ENCODE measurements at places on chromosomes 16 and 17. TPM values are rescaled to one million over a fixed set of nuclear protein-coding genes. Genes with fewer than 3 reads are reported as not detected.
A peak's percentile ranks its signal among the peaks of the same experiment; 100 is the strongest.

DNA sequence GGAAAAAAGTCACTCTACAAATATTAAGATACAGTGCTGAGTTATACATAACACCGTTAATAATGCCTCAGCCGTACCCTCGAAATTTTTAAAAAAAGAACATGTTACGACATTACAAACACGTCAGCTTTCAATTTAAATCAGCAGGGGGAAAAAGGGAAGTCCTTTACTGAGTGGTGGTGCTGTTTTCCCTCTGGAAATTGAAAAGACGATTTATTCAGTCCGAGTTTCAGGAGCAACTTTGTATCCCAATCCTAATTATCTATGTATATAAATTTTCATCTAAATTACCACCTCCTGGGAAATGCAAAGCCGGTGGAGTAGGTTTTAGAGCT lies 1.3 kb downstream of the NETO2 start:
- peak; percentile 2 for DNase-seq

DNA sequence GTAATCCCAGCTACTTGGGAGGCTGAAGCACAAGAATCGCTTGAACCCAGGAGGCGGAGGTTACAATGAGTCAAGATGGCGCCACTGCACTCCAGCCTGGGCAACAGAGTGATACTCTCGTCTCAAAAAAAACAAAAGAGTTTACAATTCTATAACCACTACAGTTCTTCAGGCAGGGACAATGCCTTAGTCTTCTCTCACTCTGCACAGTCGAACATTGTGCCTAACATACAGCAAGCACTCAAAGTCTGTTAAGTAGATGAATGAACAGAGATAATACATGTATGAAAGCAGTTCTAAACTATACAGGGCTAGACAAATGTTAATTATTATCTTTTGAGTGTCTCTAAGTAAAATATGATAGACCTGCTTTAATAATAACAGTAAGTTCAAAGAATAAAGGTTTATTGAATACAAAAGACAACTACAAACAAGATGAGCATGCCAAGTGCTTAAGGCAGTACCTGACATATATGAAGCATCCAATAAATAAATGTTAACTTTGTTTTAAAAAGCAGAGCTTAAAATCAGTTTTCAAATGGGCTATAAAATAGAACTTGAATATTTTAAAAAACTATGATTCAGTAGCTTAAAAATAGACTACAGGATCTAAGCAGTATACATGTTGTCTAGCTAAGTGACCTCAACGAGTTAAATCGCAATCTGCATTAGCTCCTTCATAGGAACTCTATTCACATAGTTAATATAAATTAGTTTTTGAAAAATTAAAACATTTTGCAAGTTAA lies 19.3 kb downstream of the INTS2 start:
- no peak for DNase-seq

GRCh38 chr16:81469710-81470535 lies 25.3 kb downstream of the CMIP start:
- peak; percentile 70 for DNase-seq

GRCh38 chr17:41972571-41973407 lies 6.2 kb downstream of the CNP start:
- no peak for DNase-seq

DNA sequence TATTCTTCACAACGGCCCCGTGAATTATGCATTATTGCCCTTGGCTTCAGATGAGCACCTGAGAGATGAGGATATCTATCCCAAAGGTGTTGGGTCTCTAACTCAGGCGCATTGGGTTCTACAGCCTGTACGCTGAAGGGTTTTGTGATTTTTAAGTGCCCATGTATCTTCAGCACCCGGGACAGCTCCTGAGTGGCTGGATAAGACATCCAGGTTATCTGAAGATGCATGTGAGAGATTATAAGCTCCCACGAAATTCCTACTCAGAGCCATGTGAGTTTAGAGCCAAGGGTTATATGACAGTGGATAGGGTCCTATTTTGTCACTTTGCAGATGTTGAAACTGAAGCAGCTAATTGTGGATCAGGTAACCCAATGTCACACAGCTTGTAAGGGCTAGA lies 612.3 kb upstream of the EEF2KMT start:
- no peak for DNase-seq

DNA sequence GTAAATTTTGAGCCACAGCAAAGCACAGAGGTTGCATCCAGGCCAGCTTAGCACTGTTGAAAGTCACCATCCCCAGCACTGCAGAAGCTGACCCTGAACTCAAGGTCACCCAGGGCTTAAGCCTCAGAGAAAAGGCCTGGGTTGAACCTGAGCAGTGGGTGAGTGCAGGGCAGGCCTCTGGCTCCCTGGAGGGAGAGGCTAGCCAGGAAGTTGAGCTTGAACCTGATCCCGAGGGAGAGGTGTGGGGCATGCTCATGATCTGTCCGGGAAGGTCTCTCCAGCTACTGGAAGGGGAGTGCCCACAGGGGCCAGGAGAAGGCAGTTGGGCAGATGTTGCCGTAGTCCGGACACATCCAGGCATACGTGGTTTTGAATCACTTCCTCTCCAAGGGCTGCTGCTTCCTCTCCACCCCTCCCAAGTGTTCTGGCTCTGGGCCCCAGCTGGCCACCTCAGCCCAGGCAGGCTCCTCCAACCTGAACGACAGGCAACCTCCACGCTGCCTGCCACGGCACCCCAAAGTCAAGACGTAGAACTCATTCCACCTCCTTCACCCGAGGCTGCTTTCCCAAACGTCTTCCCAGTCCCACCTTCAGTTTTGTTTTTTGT lies 18.4 kb downstream of the CARHSP1 start:
- DNase-seq, result no peak

GRCh38 chr17:39485555-39485954 lies 24.3 kb downstream of the CDK12 start:
- DNase-seq, result no peak

GRCh38 chr17:47695429-47696376 lies 1.7 kb downstream of the TBKBP1 start:
- no peak for DNase-seq

DNA sequence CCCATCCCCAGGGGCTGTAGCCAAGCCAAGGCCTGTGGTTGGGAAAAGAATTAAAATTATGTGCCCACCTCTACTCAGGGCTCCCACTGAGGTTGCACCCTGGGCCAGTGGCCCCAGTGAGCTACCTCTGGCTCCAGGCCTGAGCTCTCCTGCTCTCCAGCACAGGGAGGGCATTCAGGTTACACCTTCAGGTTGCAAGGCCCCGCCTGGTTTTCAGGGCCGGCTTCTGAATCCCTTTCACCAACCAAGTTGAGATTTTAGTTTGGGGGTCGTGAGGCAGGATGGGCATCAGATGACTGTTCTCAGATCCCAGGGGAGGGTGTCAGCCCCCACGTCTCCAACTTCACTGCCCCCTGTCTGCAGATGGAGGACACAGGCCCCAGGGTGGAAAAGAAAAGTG lies 8.0 kb upstream of the KATNB1 start:
- no peak for DNase-seq

DNA sequence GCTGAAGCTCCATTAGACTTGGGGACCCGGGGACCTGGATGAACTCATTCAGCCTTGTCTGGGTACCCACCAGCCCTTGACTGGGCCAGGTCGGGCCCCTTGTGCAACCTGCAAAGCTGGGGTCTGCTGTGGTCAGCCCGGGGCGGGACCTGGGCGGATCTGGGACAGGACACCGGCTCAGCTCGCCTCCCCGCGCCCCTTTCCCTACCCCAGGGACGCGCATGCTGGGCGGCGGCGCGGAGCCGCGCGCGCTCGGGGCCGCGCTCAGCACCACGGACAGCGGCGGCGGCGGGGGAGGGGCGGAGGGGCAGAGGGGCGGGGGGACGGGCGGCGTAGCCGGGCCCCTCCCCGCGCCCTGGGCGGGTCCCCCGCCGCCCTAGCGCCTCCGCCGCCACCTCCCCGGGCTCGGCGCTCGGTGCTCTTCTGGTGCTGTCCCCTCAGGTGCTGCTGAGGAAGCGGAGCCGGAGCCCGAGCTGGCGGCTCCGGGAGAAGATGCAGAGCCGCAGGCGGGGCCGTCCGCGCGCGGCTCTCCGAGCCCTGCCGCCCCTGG lies 7.4 kb downstream of the ACD start:
- no peak for DNase-seq

DNA sequence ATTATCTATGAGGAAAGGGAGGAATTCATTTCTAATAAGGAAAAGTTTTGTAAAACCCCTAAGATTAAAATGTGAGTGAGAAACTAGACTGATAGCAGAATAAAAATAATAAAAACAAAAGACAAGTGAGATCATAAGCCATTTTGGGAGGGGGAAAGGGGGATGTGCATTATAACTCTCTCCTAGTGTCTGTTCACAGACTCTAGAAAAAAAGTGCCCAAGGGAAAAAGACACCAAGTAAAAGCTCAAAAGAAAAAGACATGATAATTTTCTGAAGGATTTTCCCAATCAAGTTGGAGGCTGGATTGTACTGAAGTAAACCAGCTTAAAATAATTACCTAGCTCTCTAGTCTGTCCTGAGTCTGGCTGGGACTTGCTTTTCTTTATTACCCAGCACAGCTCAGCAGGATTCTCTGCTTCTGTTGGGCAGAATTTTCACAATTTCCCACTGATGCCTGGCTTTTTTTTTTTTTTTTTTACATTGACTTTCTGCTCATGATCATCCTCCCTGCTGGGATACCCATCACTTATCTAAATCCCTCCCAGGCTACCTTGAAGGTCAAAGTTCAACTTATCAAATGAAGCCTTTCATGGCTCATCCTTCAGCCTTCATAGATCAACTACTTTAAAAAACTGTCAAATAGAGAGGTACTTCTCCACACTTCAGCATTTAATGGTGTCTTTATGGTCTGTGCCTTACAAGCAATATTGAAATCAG lies 124.2 kb upstream of the KCNJ16 start:
- no peak for DNase-seq

DNA sequence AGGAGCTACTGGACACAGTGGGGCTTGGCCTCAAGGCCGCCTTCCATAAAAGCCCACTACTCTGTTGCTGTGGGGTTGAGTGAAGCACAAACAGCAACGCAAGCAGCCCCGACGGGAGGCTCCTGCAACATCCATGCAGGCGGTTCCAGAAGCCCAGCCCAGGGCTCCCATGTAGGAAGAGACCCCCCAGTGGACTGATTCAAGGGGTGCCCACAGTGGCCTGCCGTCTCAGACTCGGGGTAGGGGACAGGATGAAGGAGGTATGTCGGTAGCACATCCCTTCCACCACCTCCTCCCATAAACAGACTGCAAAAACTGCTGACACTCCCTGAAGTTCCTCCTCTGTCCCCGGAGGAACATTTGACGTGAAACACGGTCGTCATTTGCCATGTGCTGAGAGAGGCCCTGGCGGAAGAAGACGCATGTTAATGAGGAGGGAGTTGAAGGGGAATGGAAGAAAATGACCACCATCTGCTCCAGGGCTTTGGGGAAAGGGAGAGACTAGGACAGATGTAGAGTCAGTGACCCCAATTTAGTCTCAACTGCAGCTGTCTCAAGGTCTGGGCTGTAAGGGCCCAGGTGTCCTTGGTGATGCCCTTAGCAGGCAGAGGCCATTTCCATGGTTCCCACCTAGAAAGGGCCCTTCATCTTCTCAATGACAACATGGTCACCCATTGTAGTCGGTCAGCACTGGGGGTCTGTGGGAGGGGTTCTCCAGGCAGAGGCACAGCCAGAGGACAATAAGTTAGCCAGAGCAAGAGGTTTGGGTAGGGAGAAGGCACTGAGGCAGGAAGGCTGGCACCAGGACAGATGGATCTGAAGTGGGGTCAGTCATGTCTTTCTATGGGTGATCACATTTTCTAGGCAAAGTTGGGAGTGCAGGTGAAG lies 200.6 kb downstream of the CPPED1 start:
- DNase-seq, result no peak

DNA sequence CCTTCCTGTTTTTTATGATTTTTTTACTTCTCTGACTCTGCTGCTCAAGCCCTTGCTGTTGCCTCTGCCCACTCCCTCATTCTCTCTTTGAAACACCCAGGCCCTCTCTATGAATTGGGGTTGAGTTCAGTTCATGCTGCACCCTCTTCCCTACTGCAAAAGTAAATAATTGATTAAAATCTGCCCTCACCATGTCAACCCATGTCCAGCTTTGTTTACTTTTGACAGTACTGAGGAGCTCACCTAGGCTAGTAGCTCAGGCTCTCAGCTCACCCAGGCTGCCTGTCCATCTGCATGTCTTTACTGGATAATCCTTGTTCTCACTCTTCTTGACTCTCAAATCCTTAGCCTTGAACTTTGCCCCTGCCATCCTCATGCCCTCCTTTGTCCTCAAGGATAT lies 95.2 kb downstream of the SPACA3 start:
- no peak for DNase-seq

DNA sequence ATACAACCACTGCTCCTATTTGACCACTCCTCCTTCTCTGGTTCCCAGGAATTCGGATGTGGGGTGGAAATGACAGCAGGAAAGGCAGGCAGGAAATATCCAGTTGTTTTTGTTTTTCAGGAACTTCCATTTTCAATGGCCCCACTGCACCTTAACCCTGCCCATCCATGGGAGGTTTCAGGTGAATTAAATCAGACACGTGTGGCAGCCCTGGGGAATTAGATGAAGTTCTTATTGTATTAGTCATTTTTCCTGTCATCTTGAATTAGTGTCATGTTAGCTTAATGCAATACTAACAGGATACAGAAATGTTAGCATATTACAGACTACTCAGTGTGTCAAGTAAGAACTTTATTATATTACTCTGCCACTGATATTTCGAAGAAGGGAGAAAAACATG lies 146.4 kb downstream of the CHD9NB start:
- DNase-seq, result no peak

DNA sequence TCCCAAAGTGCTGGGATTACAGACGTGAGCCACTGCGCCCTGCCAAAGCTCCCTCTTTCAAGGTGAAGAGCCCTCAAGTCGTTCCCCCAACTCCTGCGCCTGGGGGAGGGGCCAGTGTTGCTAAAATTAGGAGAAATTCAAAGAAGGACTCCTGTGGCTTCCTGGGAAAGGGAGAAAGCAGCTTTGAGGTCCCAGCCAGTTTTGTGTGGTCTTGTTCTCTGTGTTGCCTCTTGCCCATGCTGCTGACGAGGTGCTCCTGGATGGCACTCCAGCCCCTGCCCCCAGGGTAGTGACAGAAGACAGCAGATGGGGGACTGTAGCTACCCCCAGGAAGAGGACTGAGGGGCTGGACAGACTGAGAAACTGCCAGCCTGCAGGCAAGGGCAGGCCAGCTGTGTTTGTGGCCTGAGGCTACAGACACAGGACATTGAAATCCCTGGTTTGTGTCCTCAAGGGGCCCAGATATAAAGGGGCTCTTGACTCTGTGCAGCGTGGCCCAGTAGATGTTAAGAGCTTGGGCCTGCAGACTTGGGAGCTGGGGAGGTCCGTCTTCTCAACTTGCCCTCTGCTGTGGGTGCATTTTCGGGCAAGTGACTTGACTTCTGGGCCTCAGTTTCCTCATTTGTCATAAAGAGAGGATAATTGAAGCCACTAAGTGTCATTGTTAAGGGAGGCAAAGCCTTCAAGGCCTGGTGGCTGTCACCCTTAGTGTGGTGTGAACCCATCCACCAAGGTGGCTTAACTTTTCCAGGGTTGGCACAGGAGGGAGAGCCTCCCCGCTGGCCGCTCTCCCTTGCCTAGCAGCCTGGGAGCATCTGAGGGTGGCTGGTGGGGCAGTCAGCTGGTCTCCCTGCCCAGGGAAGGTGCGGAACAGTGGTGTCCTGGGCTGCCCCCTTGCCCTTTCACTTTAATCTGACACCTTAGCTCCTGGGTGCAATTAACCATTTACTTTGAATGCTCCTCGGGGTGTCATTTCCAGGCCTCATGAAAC lies 4.1 kb downstream of the UBALD2 start:
- DNase-seq, result no peak

FAM171A2 gene
- total RNA-seq, result 0.33 TPM

USH1G gene
- not detected for total RNA-seq

BIRC5 gene
- total RNA-seq, result 61.0 TPM

PYDC1 gene
- not detected for total RNA-seq

CD300E gene
- not detected for total RNA-seq

MYH10 gene
- total RNA-seq, result 6.7 TPM
